AG04450 (cell line): ENCODE measurements at places on chromosomes 1 and 21.

- DNase-seq: no peak
These were observed 15.3 kb upstream of the AGPAT3 start for GRCh38 chr21:43849532-43850299.

DNA sequence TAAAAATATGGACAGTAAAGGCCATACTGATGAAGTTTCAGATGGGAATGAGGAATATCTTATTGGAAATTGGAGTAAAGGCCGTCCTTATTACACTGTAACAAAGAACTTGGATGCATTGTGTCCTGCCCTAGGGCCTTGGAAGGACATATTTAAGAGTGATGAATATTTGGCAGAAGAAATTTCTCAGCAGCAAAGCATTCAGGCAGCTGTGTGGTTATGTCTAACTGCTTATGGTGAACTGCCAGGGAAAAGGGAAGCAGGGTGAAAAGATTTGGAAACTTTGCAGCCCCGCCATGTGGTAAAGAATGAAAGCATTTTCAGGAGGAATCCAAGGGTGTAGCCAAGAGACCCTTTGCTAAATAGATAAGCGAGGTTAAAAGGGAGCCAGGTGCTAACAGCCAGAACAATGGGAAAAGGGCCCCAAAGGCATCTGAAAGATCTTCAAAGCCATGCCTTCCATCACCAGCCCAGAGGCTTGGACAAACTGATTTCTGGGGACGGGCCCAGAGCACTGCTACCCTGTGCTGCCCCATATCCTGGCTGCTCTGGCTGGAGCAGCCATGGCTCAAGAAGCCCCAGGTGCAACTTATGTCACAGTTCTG is 200.0 kb downstream of the PTPRU start:
- no peak for DNase-seq

DNA sequence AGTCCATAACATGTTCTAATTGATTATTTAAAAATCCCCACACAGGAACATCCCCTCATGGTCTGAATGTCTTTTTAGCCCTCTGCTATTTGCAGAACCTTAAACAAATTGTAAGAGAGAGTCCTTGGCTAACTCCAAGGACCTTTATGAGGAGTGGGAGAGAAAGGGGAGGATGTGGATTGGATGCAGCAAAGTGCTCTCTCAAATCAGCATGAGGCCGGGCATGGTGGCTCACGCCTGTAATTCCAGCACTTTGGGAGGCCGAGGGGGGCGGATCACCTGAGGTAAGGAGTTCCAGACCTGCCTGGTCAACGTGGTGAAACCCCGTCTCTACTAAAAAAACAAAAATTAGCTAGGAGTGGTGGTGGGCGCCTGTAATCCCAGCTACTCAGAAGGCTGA is 154.8 kb downstream of the TGFB2 start:
- no peak for DNase-seq

GRCh38 chr1:234845097-234845660 is 235.2 kb upstream of the IRF2BP2 start:
- DNase-seq: no peak

DNA sequence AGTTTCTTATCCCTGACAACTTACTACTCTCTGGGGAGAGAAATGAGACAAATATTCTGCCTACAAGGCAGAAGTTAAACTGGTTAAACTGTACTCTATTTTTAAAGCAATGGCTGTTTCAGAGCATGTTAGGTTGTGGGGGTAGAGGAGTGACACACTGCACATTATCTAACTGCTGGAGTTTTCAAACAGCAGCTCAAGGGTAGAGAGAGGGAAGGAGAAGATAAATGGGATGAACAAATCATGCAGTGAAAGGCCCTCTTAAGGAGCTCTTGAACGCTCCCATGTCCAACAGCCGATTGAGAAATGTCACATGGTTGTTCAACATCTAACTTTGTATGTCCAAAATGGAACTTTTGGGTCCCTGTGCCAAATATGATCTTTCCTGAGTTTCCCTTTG is 14.0 kb upstream of the IFI44L start:
- no peak for DNase-seq

DNA sequence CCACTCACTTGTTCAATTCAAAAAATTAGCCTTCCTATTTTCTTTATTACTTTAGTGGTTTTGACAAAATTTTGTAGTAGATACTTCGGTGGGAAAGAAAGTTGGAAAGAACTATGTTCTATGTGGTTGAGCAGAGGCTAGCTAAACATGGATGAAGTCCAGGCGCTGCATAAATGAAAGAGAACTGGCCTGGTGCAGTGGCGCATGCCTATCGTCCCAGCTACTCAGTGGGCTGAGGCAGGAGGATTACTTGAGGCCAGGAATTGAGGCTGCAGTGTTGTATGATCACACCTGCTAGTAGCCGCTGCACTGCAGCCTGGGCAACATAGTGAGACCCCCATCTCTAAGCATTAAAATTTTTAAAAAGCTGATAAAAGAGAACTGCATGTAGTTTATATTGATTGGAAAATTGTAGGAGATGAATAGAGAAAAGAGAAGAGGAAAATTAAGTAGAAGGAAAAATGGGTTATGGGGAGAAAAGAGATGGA is 21.0 kb downstream of the IFNAR1 start:
- no peak for DNase-seq

DNA sequence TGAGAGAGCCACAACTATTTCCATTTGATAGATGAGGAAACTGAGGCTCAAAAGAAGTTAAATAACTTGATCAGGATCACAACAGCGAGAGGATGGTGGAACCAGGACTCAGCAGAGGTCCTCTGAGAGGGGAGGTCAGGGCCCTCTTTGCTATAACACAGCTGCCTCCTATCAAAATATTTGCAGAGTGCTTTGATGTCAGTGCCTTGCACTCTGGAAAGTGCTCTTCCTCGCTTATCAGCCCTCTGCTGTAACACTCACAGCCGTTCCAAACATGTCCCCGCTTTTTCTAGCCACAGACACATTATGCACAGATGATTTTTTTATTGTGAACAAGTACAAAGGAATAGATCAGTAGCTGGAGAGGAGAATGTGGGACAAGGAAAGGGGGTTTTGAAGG is 71.8 kb upstream of the ARHGAP29 start:
- no peak for DNase-seq

- no peak for DNase-seq
These were observed 2.5 kb upstream of the OLFML3 start for GRCh38 chr1:113976609-113977278.

DNA sequence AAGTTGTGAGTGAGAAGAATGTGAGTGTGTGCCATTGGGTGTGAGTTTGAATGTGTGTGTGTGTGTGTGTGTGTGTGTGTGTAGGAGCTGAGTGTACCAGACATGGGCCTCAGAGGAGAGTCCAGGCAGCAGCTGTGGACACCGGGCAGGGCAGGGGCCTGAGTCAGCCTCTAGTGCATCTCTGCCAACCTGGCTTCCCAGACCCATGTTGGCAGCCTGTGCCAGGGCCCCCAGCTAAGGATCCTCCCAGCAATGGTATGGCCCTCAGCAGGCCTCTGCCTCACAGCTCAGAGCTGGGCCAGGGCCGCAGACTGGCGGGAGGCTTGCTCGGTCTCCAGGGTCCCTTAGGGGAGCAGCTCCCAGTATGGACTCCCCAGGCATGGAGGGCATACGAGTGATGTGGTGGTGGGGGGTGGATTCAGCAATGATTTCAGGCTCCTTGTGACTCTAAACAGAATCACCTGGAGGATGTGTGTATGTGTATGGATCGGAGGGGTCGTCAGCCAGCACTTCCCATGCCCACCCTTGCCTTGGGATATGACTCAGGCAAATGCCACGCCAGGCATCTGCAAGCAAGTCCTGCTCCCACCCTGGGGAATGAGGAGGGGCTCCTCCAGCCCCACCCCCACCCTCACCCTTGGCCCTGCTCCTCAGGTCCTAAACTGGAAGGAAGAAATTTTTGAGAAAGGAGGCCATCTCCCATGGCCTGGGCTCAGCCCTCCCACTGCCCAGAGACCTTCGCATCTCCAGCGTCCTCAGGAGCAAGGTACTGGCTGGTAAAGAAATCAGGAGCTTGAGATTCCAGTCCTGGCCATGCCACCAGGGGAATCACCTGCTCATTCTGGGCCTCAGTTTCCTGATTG is 1.8 kb upstream of the FOXO6 start:
- DNase-seq: no peak

DNA sequence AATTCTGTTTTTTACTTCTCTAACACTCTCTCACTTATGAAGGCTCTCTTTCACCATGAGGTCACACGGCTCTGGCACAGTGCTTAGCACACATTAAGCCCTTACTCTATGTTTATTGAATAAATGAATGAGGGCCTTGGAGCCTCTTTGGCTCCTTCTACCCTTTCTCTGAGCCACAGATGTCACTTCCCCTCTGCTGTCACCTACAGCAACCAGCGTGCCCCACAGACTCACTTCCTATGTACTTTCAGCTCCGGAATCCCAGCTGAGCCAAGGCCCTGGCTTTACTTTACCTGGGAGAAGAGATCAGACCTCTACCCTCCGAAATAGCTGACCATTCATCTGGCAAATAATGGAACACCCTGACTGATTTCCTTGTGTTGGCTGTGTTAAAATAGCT is 53.7 kb upstream of the HMCN1 start:
- no peak for DNase-seq

DNA sequence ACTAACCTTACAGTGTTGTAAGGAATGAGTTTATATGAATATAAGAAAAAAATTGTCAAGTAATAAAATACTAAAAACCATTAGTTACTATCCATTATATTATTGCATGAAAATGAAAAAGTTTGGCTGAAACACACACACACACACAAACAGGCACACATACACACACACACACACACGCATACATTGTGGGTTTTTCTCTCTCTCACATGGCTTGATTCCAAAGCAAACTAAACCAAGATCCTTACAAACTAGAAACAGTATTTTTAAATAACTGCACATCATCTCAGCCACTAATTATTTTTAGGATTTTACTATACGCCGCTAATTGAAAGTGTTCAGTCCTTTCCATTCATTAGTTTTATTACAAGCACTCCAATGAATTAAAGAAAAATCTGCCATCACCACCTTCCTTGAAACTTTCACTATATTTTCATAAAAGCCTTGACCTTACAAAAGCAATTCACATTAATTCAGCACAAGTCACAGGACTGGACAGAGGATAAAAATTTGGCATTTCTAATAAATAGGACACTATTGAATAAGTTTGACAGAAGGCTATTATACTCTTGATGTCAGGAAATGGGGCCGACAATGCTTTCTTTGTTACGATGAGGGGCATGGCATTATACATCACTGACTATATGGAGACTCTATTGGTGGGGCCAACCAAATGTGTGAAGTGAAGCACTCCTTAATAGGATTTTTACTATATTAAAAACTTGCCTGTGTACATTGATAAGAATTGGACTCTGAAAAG is 187.0 kb upstream of the ESRRG start:
- DNase-seq: no peak

DNA sequence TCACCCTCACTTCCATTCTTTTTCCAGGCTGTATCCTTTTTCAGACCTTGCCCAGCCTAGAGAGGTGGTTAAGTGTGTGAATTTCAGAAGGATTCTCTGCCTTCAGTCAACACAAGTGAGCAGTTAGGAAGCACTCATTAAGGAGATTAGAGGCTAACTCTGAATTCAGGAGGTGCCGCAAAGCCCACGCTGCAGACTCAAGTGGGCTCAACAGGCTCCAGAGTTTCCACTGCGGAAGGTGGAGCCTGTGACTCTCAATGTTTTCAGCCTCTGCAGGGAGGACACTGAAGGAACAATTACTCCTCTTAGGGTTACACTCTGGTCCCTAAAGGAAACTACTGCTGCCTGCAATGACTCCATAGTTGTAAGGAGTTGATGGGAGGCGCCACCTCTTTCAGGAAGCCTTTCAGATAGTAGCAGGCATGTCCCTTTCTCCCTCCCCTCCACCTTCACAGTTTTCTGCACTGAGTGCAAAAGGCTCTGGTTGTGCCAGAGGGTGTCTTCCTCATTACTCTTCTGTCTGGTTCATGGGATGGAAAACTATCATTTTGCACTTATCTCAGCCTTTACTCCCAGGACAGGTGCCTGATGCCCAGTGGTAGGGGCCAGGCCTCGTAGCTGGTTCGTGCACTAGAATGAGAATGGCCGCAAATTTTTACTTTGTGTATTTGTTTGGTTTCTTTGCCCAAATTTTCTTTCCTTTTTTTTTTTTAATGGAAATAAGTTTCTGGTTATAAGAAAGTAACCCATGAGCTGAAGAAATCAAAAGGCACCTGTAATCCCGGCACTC is 55.2 kb upstream of the SELENON start:
- DNase-seq: no peak

- DNase-seq: no peak
These were observed 280.9 kb downstream of the TPR start for GRCh38 chr1:186094172-186094571.
